Right ventricle myocardium inferior (tissue), 1 donor: ENCODE measurements at places on chromosomes 6 and 20. TPM values are rescaled to one million over a fixed set of nuclear protein-coding genes. Genes with fewer than 3 reads are reported as not detected.

GRCh38 chr6:92942549-92942948, 476.8 kb downstream of the EPHA7 start:
- no peak for DNase-seq

DNA sequence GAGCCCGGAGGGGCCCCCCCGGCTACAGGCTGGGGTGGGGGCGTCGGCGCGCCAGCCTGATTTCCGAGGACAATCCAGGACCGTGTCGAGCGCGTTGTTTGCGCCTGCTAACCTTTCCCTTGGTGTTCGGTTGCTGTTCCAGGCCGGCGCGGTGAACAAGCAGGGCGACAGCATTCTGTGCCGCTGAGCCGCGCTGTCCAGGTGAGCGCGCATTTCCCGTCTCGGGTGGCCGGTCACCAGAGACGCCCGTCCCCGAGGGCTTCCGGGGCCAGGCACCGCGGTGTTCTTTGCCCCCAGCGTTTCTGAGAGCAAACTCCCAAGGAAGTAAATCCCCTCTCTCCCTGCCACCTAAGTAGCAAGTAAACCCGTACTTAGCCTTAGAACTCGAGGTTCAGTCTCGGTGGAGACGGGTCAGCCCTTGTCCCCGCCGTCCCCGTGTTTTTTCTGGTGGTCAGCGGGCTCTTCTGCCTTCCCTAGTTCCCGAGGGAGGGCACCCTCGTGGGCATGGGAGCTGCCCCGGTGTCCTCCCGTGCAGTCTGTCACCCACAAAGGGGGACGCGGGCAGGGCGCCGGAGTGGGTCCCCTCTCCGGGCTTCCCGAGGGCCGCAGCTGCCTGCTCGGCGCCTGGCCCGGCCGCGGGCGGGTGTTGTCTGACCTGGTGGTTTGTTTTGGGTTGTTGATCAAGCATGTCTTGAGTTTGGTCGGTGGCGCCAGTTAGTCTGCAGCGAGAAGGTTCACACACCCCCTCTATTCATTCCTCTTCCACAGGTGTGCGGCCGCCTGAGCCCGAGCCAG, 1.5 kb downstream of the ID4 start:
- DNase-seq = peak; percentile 68

DNA sequence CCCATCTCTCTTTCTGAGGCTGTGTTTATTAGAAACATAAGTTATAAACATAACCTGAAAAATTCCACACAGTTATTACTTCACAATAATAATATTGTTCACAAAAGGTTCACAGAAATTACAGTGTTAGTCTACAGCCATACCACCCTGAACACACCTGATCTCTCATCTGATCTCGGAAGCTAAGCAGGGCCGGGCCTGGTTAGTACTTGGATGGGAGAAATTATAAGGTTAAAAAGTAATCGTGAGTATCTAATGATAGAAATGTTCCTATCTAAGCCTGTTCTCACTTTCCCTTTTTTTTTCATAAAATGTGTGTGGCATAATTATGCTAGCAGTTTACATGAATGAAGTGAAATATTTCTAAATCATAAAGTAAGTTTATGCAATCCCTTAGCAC, 647.8 kb downstream of the TBC1D32 start:
- DNase-seq = no peak

GRCh38 chr6:4486568-4487315, 289.5 kb upstream of the CDYL start:
- no peak for DNase-seq

DNA sequence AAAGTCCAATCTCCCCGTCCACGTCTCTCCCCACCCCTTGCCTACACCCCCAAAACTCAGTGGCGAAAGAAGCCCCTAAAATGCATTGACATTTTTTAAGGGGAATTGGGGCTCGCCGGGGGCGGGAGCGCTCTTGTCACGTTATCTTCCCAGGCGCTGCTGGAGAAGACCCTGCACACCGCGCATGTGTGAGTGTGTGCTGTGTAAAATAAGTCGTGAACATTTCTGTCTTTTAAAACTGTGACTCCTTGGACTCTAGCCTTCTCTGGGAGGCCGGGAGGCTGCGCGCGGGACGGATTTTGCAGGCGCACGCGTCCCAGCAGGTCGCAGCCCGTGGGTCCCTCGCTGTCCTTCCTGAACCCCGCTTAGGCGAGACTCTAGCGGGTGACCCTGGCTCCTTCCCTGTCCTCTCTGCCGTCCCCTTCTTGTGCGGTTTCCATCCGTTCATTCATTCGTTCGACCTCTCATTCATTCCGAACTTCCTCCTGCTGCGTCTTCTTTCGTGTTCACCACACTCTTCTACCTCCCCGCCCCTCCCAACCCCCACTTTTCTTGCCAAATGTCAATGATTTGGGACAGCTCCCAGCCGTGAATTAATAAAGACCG, 2.2 kb downstream of the NRN1 start:
- no peak for DNase-seq

GRCh38 chr6:159639721-159640120, 53.3 kb downstream of the SOD2 start:
- no peak for DNase-seq

DNA sequence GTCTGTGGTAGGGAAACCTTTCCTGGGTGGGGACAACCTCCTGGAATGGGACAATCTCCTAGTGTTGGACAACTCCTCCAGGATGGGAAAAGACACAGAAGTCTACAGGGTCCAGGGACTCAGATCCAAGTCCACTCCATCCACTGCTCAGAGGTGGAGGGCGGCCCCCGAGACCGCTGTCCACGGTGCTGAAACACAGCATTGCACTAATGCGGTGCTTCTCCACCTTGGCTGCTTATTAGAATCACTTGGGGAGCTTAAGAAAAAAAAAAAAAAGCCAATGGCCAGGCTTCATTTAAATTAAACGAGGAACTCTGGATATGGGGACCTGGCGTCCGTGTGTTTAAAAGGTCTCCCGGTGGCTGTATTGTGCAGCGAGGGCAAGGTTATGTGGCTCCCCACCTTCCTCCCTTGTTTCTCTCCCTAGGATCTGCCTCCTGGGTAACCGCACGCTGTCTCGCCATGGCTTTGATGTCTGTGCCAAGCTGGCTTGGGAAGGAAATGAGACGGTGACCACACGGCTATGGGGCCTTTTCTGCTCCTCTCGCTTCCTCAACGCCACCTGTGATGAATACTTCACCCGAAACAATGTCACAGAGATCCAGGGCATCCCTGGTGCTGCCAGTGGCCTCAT, 12.0 kb downstream of the SLC12A5 start:
- no peak for DNase-seq

GRCh38 chr6:56984884-56985283, 30.0 kb downstream of the BEND6 start:
- no peak for DNase-seq

DNA sequence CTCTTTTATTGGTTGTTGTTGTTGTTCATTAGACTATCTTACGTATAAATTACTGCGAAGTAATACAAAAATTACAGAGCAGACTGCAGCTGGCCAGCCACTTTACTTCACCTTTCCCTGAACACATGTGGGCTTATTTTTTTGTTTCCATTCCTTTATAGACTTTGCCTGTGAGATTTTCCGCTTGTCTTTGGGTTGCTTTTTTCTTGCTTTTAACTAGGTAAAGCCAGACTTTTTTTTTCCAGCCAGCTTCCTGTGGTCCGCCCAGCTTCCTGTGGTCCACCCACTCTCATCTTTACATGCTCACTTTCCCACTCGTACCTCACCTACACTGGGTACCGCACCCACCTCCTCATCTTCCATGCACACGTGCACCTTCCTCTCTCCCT, 79.0 kb downstream of the IPCEF1 start:
- DNase-seq = no peak

Gene CST8
- not detected for total RNA-seq

Gene MED23
- total RNA-seq = 10.1 TPM

Gene SMIM13
- total RNA-seq = 12.6 TPM

Gene CPNE5
- total RNA-seq = 10.9 TPM

Gene SPATA25
- total RNA-seq = 2.0 TPM

Gene STMND1
- total RNA-seq = not detected

Gene CGA
- total RNA-seq = 0.49 TPM
